ENCODE measurements at places on chromosomes 5 and 9. TPM values are rescaled to one million over a fixed set of nuclear protein-coding genes. Genes with fewer than 3 reads are reported as not detected.
A peak's percentile ranks its signal among the peaks of the same experiment; 100 is the strongest.

- DNase-seq, result no peak
Measured at GRCh38 chr5:415928-416635, 26.9 kb upstream of the EXOC3 start.

DNA sequence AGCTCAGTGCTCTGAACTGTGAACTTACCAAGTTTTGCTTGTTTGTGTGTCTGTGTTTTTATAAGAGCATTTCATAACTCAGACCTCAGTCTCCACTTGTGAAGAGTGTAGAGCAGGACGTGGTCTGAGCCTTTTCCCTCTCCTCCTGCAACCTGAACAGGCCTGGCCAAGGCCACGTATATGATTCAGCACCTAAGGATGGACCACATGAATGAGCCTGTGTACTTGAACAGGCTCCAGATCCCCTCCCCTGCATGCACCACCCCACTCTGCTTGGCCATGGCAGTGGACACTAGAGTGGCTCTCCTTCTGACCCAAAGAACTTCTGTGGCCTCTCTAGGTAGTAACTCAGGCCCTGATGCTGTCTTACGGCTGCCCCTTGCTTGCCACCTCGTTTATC, 125.9 kb upstream of the FSTL4 start:
- DNase-seq, result peak; percentile 58

GRCh38 chr5:135383803-135384495, 15.1 kb downstream of the MACROH2A1 start:
- no peak for DNase-seq

GRCh38 chr5:140883373-140883772, 1.4 kb downstream of the PCDHA13 start:
- DNase-seq, result no peak

- DNase-seq, result no peak
Measured at GRCh38 chr5:31335456-31335855, 142.0 kb downstream of the CDH6 start.

The IGIP gene
- 1.6 TPM for total RNA-seq

- no peak for DNase-seq
Measured at GRCh38 chr5:32523625-32524024, 61.7 kb upstream of the SUB1 start.

DNA sequence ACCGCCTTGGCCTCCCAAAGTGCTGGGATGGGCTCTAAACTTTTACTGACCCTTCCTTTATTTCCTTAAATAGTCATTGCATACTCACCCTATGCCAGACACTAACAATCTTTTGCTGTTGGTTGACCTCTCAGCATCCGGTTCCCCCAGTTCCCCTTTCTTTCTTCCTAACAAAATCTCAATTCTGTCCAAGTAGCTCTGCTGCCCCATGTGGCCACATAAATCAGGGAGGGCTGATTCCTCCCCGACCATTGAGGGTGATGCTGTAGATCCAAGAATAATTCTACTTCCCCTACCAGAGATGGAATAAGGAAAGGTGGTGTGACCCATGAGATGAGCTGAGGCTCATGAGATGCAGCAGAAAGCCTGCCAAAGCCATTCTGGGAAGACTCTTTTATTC, 315.3 kb upstream of the MSX2 start:
- DNase-seq, result no peak

GRCh38 chr5:10145923-10146401, 103.7 kb downstream of the ATPSCKMT start:
- peak; percentile 65 for DNase-seq

DNA sequence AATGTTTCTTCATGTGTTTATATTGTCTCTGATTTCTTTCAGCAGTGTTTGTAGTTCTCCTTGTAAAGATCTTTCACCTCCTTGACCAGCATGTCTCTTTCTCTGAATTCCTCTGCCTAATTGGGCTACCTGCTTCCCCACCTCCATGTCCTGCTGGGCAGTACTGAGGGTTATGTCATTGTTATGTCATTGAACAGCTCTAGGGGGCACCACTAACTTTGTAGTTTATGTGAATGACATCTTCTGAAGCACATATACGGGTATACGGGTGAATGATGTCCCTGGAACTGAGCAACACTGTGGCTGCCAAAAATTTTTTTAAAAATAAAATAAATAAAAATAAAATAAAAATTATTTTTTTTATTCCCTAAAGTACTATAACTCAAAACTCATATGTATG, 16.9 kb upstream of the SNCAIP start:
- DNase-seq, result peak; percentile 17

GRCh38 chr9:15513335-15513734, 2.6 kb upstream of the PSIP1 start:
- peak; percentile 49 for DNase-seq

The SYNPO gene
- total RNA-seq, result 5.6 TPM

The BASP1 gene
- 126 TPM for total RNA-seq

- no peak for DNase-seq
Measured at GRCh38 chr5:1823381-1824034, 22.3 kb downstream of the NDUFS6 start.

GRCh38 chr5:36523926-36524325, 82.5 kb upstream of the SLC1A3 start:
- DNase-seq, result no peak

- DNase-seq, result no peak
Measured at GRCh38 chr5:1151316-1151715, 39.5 kb upstream of the SLC12A7 start.

- DNase-seq, result no peak
Measured at GRCh38 chr5:88886746-88887341, 3.9 kb upstream of the MEF2C start.

- DNase-seq, result no peak
Measured at GRCh38 chr9:75545287-75545686, 345.2 kb upstream of the PCSK5 start.

DNA sequence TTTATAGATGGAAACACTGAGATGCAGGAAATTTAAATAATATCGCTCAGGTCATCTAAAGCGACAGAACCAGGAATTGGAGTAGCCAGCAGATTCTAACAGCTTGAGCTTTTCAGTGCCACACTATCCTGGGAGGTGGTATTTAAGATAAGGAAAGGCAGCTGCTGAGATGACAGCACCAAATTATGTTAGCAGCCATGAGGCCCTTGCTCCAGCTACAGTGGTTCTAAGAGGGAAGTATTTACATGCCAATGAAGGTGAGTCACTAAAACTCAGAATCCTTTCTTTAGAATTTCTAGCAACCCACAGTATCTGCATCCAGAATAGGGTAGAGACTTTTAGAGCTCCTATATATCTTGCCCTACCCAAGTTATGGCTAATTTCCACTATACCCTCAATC, 127.0 kb upstream of the VLDLR start:
- peak; percentile 77 for DNase-seq

- DNase-seq, result peak; percentile 79
Measured at GRCh38 chr9:37800631-37801286, at the start of gene DCAF10. Gene DCAF10 (plus strand): TSS chr9:37800797. CDS start chr9:37800867, 70 bp downstream.

The COL15A1 gene
- total RNA-seq, result 2.9 TPM

The TCF7 gene
- total RNA-seq, result 5.2 TPM

The FASTKD3 gene
- total RNA-seq, result 30.7 TPM

GRCh38 chr5:10695055-10695649, 65.9 kb downstream of the DAP start:
- peak; percentile 89 for DNase-seq

GRCh38 chr5:57768745-57769144, 286.1 kb upstream of the ACTBL2 start:
- DNase-seq, result no peak

The NAA35 gene
- total RNA-seq, result 28.1 TPM

DNA sequence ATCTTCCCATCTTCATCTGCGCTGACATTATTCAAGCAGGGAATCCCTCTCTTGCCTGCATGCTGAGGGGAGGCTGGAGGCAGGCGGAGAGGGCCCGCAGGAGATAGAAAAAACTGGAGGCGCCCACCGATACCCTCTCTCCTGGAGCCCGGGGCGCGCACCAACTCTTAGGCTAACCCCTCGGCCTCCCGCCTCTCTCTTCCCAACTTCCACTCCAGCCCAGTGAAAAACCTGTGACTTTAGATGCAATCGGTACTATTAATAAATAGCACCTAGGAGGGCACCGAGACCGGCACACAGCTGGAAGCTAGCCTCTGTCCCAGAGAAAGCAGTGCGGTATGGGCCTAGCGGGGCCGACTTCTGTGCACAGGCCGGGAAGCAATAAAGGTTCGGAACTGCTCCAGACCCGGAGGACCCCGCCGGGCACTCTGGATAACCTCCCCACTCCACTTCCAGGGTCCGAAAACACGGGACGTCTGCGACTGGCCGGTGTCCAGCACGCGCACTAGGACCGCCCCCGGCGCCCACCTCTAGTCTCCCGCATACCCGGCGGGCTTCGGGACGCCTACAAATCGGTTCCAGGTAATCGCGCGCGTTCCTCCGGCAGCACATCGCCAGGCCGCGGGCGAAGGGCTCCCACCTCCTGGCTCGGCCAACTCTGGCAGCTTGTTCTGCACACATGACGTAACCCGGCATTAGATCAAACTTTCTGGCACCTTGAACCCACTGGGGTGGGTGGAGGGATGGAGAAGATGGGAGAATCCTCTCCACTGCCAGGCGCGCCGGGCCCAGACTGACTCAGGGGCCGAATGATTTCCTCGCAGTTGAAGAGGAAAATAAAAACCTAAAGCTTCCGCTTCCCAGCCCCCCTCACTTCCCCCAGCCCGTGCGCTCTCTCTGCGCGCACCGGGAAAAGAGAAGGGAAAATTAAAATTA, 1.4 kb downstream of the EFNA5 start:
- peak; percentile 51 for DNase-seq

The PTPN3 gene
- 7.3 TPM for total RNA-seq

The KCNV2 gene
- total RNA-seq, result not detected

DNA sequence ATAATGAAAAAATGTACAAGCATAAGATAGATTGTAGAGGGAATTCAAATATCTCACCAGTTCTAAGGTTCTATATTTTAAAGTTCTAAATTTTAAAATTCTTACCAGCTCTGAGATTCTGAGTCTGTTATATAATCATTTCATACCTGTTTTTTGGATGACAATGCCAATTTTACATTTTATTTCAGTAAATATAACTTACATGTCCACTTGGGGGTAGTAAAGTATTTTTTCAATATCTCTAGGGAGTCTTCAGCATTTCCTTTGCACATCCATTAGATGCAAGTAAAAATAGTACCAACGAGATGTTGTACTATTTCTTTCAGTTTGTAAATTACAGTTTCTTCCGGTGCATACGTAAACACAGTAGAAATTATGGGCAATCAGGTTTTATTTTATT, 25.7 kb downstream of the NMUR2 start:
- DNase-seq, result no peak

The C9orf153 gene
- total RNA-seq, result not detected

GRCh38 chr9:89632192-89632733, 27.5 kb downstream of the GADD45G start:
- DNase-seq, result no peak
